ENCODE measurements at places on chromosomes 5 and 9.

DNA sequence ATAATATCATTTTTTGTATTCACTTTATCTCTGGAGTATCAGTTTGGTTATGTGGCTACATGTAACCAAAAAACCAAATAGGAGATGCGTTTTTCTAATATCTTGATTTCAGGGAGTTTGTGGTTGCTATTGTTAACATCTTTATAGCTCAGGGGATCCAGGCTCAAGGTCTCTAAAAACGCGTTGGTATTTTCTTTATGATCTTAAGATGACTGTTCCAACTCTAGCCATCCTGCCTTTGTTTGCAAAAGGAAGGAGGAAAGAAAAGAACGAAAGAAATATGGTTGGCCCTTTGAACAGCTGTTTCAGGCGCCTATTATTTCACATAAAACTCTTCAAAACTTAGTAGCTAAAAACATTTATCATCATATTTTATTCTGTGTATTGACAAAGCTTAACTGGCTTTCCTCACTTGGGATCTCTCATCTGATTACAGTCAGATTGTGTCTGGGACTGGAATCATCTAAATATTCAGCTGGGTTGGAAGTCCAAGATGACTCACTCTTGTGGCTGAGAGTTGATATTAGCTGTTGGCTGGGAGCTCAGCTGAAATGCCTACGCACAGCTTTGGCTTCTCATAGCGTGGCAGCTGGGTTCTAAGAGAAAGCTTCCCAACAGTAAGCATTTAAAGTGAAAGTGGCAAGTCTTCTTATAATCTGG, 60.1 kb downstream of the FAM174A start:
- no peak for DNase-seq

DNA sequence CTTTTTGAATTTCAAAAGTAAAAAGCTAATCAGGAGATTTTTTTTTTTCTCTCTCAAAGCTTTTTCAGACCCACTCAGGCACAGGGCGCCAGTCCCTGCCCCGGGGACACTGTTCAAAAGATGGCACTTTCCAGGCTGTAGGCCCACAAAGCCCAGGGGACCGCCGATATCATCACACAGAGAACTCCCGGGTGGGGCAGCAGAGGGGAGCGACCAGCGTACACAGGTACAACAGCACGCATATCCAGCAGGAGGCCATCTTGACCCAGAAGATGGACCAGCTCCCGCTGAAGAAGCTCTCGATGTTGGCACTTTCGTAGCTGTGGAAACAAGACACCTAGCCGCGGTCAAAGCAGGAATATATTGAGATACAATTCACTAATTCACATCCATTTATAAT, 108.3 kb downstream of the THBS4 start:
- DNase-seq, result no peak

GRCh38 chr5:154273963-154274827, 83.7 kb downstream of the GALNT10 start:
- no peak for DNase-seq

GRCh38 chr5:157175071-157175612, 5.5 kb upstream of the ITK start:
- DNase-seq, result peak; percentile 64

GRCh38 chr9:91818225-91818585, 131.8 kb downstream of the ROR2 start:
- DNase-seq, result no peak

DNA sequence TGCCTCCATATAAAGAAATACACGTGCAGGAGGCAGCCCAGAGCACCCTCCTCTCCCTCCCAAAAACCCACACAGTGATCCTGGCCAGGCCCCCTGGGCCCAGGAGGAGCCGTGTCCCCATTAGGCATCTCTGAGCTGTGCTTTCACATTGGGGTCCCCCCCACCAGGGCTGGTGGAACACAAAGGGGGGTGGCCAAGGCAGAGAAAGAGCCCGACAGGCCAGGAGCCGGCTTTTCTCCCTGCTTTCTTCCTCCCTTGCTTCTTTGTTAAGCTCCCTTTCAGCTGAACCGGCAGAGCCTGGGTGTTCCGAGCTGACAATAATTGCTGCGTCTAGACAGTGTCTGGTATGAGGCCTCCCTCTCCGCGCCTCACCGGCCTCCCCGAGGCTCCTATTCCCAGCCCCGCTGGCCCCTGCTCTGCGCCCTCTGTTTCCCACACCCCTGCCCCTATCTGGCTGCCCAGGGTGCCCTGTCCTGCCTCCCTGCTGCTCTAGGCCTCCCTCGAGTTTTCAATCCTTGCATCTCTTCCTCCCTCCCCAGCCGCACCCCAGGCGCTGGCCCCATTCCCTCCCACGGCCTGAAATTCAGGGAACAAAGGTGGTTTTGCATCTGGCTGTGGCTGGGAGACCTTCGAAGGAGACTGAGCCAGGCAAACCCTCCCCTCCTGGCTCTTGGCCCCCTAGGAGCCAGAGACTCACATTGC, 120.6 kb downstream of the C9orf50 start:
- DNase-seq, result no peak

- no peak for DNase-seq
Measured at GRCh38 chr5:111628901-111629300, 116.6 kb upstream of the STARD4 start.

GRCh38 chr9:89145097-89145496, 33.5 kb downstream of the SHC3 start:
- no peak for DNase-seq

GRCh38 chr5:157463081-157463480, 3.1 kb downstream of the NIPAL4 start:
- no peak for DNase-seq

DNA sequence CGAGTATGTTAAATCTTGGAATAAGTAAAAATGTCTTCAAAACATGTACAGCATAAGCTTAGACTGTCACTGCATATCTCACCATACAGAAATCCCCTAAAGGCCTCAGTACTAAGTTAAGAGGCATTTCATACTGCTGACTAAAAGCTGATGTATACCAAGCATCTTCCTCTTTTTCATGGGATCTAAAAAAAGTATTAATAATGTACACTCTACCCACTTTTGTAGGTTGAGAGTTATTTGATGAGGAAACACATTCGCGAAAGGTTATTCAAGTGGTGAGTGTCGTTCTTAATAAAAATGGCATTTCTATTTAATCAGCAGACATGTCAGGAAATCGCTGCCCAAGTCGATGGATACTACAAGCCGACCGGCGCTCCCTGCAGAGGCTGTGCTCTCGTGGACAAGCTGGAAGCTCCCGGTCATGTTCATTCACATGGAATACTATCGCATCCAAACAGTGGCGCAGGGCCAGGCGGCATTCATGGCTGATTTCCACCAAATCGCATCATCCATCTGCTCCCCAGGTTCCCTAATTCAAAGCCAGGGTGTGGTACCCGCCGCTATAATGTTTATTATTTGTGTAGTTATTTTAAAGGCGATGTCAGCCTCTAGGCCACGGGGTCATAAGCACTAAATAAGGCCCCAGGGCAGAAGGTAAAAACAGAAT, 724 bp downstream of the SGTB start:
- DNase-seq, result no peak

DNA sequence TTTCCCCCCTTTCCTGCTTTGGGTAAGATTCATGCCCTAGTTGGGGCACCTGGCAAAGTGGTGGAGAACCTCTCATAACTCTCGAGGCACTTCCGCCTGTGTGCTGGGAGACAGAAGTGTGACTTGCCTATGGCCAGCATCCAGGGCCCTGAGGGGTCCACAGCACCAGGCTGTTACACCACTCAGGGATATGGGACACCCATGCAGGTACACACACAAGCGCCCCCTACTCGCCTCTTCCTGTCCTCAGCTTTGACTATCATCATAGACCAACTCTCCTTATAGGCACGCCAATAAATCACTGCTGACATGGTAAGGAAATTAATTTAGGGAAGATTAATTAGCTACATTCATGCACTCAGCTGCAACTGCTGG, 45.4 kb downstream of the SHB start:
- DNase-seq, result no peak

DNA sequence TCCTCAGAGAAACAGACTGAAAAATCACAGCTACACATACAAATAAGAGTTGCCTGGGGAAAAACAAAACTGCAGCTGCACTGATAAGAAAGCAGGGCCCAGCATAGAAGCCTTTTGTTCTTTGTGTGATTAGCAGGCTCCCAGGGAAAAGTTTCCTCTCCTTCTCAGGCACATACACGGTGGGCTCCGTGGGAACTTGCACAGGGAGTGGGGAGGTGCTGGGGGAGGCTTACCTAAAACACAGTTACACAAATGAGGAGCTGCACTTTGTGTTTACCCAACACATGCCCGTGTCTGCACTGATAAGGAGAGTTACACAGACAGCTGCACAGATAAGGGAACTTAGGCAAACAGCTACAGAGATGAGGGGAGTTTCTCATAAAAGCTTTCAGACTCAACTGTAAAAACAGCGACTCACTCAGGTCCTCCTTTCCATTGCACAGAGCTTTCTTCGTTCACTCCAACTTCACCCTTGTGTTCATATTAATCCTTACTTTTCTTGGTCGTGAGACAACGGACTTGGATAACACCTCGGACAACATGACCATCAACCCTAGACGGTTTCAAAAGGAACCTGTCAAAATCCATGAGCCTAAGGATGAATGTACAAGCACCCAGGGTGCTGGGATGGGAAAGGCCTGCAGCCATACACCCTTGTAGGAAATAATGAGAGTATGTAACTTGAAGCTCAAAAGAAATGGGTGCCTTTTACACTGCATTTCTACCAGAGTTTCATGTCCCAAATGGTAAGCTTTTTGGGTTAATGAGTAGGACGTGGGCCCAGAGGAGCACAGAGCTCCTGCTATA, 50.8 kb downstream of the SERINC5 start:
- no peak for DNase-seq

DNA sequence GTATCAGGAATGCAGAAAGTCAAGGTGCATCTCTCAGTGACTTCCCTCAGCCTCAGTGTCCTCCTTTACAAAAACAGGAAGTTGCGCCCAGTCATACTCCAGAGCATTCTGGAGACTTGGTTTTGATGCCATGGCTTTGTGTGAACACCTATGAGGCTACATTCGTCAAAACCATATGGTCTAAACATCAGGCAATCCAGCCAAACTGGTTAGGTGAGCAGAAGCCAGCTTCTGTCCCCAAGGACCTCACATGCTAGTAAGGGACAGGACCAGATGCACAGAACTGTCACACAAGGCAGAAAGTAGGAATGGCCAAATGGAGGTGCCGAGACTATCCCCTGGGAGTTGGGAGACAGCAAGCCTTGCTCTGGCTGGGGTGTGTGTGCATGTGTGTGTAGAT, 217.2 kb downstream of the MELK start:
- no peak for DNase-seq

DNA sequence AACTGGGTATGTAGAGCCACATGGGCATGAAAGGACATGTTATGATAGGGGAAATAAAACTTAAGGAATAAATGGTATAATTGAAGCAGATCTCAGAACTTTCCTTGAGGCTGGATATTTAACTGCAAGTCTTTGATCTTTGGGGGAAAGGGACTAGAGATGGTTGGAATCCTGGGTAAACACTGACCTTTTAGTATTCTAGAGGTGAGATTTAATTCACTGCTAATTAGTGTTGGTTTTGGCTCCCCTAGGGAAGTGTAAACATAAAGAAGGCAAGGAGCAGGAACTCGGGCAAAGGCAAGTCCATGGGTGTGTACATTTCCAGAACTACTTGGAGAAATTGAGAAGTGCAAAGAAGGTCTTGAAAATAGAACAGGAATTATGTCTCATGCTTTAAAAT, 16.6 kb downstream of the NIM1K start:
- no peak for DNase-seq

DNA sequence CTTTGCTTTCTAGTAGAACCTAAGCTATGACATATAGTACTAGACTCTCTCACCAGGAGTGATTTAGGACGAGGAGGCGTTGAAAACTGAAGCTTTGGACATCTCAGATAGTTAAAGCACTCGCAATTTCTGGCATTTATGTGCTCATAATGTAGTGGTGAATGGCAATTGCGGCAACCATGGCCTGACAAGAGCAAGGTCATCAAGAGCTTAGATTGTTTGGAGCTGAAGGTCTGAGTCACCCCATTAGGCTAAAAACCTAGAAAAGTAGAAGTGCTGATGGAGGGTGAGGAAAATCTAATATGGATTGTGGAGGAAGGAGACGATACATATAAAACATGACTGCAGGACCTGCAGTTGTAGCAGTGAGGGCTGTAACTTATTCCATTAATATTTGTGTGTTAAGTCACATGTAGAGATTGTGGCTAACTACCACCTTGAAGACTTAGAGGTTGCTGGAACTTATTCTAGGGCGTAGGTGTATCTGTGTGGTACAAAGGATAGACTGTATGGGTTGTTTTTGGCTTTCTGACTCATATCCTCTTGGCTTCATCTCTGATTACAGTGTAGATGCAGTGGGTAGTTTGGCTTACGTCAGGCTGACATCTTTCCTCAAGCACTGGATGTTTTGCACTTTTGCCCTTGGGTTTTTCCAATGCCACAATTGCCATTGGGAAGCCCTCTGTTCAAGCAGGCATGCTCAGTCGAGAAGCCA, 138.9 kb upstream of the CDKN2B start:
- DNase-seq, result no peak

DNA sequence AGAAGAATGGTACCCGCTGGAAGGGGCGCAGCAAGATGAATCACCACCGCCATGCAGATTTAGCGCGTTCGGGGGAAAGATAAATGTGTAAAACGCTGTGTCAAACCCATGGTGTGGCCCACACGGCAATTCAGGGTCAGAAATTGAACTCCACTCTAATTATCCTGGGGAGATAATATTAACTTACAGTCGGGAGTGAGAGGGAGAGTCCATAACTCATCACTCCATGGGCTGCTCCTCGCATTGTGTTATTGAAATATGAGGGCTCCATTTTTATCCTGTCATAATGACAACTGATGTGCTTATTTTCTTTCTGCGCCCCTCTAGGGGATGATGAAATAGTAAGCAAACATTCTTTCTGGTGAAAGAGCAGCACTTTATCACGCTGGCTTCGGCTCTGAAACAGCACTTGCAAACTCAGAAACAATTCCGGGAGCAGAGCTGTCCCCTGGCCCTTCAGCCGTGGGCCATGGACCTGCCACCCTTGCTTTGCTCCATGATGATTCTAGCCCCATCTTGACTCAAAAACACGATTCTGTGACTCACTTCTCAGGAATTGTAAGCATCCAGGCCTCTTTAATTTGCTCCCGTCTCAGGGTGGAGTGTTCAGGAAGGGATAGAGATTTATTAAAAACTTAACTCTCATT, 431.6 kb downstream of the IRX1 start:
- no peak for DNase-seq

DNA sequence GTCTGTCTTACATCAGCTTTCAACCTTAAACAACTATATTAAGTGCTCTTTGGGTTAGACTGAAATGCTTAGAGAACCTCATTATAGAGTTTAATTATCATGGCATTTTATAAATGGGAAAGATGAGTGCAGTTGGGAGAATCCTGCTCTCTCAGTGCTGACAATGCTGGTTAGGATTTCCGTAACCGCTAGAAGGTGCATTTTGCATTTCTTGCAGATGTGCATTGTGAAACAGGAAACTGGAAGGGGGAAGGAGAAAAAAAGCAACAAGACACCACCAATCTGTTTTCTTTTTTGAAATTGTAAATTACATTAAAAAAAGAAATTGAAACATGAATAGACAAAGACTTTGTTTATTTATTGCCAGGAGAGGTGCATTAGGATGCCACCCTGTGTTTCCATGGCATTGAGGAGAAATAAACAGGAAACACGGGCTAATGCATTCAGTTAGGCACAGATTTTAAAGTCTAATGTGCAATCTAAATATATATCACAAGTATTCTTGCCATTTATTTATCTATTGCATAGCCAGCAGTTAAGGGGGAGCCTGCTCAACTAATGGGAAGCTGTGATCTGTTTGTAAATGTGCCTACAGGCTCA, 478.9 kb downstream of the PSAT1 start:
- DNase-seq, result no peak

Data from stimulated activated CD8-positive, alpha-beta memory T cell treated with anti-CD3 and anti-CD28 coated beads, Interleukin-7, amount 100 ng/mL, for 48 hours (primary cell).